ENCODE measurements at places on chromosomes 1 and 21. TPM values are rescaled to one million over a fixed set of nuclear protein-coding genes. Genes with fewer than 3 reads are reported as not detected.

DNA sequence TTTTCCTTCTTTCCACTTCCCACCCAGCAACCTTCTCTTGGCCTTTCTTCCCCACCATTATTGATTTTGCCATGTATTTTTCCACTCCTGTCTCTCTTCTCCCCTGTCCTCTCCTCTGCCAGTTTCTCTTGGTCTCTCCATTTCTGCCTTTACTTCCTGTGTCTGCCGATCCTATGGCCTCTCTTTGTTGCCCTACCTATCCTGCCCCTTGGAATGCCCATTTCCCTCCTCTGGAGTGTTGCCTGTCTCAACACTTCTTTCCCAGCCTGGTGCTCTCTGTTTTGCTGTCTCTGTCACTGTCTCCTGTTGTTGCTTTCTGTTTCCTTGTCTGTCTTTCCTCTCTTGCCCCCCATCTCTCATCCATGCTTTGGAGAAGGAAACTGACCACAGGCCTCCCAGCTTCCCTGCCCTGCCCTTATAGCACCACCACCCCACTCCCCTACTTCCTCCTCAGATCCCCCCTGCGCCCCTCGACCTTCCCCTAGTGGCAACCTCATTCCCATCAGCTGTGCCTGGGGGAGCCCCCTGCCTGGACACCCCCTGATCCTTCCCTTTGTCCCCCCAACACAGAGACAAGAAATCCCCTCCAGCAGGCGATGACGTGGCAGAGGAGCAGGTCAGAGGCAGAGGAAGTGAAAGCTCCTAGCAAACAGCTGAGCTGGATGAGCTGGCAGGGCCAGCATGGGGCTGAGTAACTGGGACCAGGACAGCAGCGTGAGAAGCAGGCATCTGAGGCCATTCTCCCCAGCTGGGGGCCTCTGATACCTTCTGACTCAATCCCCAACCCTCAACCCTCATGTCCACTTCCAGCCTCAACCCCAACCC lies 6.6 kb upstream of the ETV3L start:
- DNase-seq = peak; percentile 43

Gene GCSAML
- not detected for total RNA-seq

- DNase-seq = peak; percentile 3
Observed at GRCh38 chr1:228344631-228345072, 62.0 kb downstream of the TRIM11 start.

DNA sequence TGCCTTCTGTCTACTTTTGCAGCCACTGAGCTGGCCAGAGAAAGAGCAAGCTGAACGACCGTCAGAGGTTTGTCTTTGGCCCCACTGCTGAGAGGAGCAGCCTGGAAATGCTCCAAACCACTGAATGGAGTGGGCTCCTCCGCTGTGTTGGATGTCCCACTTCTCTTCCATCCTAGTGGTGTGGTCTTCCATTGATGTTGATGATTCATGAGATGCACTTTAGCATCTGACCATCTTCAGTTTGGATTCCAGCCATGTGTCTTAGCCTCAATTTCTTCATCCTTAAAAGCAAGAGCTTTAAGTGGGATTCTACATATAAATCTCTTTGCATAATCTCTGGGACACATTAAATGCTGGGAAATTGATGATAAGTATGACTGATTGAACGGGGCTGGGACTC lies 276.9 kb downstream of the SIPA1L2 start:
- no peak for DNase-seq

GRCh38 chr21:16285605-16286126 lies 555.9 kb downstream of the USP25 start:
- DNase-seq = no peak

DNA sequence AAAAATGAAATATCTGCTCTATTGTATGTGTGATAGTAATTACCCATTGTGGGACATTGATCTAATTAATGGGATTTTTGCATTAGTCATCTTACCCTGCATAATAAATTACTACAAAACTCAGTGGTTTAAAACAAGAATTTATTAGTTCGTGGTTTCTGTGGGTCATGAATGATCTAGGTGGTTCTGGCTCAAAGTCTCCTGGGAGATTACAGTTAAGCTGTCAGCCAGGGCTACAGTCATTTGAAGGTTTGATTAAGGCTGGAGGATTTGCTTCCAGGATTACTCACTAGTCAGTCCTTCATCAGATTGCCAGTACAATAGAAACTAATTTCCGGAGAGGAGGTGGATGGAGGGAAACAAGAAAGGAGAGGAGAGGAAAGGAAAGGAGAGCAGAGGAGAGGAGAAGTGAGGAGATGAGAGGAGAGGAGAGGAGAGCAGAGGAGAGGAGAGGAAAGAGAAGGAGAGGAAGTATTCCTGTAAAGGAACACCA lies 60.4 kb upstream of the TNFSF4 start:
- DNase-seq = no peak

DNA sequence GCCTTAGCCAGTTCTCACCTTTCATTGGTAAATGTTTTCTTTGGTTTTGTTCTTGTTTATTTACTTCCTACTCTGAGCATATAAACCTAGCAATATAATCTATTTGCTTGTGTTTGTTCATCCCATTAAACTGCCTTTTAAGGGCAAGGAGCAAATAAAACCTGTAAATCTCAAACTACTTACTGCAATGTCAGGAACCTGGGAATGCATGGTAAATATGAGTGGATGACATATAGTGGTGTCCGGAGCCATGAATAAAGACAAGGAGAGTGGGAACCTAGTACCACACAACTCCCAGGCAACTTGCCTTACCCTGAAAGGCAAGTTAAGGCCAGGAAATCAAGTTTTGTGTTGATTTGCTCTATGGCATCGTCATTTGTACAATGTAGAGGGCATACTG lies 1133.7 kb upstream of the NCAM2 start:
- DNase-seq = no peak

- no peak for DNase-seq
Observed at GRCh38 chr1:66073388-66073787, 280.7 kb downstream of the PDE4B start.

- peak; percentile 3 for DNase-seq
Observed at GRCh38 chr1:75614399-75614756, 3.5 kb upstream of the SLC44A5 start.

DNA sequence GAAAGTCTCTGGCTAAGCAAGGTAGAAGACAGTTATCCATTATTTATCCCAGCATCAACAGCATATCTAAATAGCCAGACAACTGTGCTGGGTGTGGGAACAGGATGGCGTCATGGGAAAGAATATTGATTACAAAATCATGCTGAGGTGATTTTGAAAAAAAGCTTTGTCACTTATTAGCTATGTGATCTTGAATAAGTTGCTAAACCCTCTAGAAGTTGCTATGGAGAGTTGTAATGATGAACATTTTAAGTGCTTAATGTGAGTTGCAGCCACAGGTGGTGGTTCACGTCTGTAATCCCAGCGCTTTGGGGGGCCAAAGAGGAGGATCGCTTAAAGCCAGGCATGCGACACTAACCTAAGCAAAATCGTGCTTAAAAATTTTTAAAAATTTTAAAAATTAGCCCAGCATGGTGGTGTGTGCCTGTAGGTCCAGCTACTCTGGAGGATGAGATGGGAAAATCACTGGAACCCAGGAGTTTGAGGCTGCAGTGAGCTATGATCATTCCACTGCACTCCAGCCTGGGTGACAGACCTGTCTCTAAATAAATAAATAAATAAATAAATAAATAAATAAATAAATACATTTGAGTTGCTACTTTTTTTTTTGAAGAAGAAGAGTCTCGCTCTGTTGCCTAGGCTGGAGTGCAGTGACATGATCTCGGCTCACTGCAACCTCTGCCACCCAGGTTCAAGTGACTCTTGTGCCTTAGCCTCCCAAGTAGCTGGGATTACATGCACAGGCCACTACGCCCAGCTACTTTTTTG lies 33.6 kb downstream of the WNT2B start:
- DNase-seq = peak; percentile 4

Gene CNKSR1
- 28.1 TPM for total RNA-seq

DNA sequence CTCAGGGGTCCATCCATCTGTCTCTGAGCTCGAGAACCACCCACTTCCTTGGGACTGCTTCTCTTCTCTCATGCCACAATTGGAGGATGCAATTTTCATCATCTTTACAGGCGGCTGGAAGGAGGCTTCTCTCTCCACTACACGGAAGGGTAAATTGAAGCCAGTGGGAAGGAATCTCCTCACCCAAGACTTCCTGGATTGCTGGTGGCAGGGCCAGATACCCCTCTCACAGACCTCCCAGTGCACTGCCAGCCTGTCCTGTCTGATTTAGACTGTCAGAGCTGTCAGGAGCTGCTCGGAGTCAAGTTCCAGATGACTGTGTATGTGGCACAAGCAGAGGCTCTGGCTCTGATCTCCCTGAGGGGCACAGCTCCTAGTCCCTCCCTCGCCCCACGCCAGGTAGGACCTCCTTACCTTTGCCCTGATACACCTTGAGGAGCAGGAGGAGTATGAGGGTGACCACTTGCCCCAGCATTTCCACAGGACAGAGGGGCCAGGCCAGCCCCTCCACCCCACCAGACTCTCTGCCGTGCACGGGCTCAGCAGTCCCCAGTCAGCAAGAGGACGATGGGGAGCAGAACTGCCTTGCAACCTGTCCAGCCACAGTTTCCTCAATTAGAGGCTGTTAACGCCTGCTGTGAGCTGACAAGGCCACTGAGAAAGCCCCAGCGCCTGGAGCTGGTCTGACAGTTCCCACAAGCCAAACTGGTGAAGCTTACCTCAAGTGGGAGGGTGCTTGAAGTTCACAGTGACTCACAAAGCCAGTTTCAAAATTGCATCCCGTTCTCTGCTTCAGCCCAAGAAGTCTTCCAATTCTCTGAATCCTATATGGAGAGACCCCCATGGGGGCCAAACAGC lies at the start of gene CD244:
Gene CD244 (minus strand): TSS at position 685 of the 858 bp plus-strand sequence. CDS start 210 bp downstream, at position 475.
- no peak for DNase-seq

GRCh38 chr1:24874611-24875234 lies 55.4 kb downstream of the RUNX3 start:
- DNase-seq = peak; percentile 11

GRCh38 chr1:60345049-60345448 lies 271.5 kb upstream of the C1orf87 start:
- DNase-seq = no peak

DNA sequence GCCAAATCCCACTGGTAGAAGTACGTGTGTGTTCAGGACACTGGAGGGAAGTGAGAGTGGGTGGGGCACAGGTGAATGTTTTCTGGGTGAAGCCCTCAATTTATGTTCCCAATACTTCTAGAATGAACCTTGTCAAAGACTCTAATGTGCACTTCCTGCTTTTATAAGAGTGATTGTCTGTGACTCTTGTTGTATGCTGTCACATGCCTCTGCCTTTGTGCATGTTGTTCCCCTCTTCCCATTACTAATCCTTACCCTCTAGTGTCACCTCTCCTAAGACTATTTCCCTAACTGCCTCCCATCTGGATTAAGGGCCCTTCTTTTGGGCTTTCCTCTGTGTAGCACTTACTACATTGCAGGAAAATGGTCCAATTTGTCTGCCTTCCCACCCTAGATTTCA lies 2.5 kb upstream of the LINGO4 start:
- DNase-seq = no peak

DNA sequence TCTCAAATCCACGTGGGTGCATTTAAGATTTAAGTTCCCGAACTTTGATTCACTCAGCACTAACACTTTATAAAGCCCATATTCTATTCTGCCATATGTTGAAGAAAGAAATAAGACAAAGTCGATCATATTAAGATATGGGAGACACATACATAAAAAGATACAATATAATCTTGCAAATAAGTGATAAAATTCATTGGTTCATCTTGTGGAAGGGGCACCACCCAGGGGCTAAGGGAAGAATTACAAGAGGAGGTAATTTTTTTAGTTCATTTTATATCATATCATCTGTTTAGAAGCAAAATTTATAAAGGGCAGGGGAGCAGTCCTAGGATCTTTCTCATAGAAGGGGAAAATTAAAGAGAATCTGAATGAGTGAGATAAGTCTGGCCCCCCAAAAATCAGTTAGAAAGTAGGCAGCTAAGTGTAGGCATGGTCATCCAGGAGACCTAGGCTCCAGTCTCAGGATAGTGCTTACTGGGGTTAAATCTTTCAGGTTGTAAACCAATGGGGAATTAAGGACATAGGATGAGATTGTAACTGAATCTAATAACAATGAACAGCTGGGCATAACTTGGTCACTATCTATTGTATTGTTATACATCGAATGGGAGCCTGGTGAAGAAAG lies 124.2 kb upstream of the L1TD1 start:
- peak; percentile 14 for DNase-seq

DNA sequence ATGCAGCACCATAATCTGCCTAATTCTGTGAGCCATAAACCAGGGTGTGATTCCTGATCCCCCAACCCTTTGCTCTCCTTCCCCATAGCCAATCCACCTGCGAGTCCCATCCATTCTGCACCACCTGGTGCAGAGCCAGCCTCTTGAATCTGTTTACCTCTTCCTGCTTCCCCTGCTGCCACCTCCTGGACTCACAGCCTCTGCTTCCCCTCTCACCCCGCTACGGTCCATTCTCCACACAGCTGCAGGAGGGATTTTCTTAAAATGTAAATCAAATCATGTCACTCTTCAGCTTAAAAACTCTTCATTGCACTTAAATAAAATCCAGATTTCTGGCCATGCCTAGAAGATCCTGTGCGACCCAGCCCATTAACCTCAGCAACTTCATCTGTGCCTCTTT lies 186.7 kb downstream of the FOXD2 start:
- no peak for DNase-seq

DNA sequence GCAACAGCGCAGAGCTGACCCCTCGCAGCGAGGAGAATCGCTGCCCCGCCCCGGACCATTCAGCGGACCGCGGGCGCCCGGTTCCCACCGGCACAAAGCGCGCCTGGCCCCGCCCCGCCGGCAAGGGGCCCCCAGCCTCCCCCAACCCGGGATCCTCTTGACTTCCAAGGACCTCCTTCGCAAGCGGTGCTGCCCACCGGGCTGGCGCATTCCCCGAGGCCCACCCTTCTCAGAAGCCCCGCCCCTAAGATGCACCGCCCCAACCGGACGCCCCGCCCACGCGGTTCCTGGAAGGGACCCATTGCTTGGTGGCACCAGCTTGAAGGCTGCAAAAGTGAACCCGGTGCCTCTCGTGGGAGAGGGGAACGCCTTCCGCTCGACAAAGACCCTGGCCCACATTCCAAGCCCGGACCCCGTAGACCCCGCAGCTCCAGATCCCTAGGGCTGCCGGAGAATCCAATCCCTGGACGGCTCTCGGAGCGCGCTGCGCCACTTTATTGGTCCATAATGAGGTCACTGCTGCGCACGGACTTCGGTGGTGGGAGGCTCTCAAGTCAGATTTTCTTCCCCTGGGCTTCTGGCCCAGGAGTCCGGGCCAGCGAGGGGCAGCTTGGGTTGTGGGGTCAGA lies 2.0 kb downstream of the HES3 start:
- no peak for DNase-seq

Gene DYNLT5
- not detected for total RNA-seq

Data from Calu3 (cell line).